WERI-Rb-1 (cell line): ENCODE measurements at places on chromosomes 6 and 20.

- DNase-seq: no peak
These were observed 129.5 kb upstream of the CEP162 start for GRCh38 chr6:84356907-84357306.

GRCh38 chr6:143701349-143702234, 23.8 kb downstream of the PHACTR2 start:
- no peak for DNase-seq

DNA sequence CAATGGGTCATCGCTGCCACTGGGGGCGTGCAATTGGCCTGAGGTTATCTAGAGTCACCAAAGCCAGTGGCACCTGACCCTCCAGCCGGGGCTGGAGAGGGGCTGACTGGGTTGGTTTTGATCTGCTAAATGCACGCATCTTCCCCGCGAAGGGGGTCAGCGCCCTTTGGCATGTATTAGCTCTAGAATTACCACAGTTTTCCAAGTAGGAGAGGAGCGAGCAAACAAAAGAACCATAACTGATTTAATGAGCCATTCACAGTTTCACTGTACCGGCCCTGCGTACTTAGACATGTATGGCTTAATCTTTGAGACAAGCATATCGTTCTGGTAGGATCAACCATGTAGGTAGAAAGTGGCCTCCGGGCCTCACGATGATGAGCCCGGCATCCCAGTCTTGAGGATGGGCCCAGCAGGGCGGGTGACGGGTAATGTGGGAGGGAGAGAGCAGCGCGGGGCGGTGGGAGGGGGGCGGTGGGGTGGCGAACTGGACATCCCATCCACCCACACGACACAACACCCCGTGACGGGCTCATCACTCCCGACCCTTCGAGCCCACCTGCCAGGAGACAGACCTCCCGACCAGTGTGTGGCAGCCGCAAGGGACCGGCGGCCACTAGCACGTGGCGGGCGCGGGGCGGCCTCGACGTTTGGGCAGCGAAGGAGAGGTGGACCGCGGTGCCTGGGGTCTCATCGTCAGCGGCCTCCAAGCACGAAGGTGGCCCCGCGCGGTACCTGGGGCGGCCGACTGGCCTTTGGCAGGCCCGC, 1957.5 kb upstream of the DEFB115 start:
- DNase-seq: no peak

DNA sequence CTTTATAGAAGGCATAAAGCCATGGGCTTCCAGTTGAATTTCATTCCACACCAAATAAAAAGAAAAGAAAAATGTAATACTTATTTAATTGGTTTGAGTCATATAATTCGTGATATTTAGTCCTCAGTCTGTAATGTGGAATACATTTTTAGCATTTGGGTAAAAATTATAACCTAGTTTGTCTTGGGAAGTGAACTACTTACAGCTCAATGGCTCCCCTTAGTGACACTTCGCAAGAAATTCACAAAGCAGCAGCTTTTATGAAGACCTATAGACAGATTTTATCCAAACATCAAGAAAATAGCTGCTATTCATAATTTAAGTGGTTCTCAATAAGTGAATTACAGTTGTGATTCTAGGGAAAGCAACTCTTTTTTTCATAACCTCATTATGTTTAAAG, 72.1 kb downstream of the RSPO3 start:
- no peak for DNase-seq

DNA sequence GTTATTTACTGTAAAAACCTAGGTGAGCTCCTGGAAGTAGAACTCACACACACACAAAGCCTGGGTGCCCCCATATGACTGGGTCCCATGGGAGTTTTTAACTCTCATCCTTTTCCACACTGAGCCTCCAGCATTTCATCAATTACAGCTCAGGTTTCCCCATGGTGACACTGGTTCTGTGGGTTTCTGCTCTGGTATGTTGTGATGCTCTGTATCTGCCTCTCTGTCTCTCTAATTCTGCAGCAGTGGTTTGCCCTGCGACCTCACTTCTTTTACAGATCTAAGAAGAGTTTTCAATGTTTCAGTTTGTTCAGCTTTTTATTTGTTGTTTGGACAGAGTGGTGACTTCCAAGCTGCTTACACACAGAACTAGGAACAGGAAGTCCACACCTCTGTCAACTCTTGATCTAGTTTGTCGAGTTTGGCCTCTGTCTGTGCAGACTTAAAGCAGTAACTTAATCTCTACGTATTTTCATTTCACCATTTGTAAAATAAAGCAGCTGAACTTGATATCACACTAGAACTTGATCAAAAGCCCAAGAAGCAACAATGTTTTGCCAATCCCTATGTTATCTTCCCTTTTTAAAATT, 554.3 kb downstream of the EPHA7 start:
- DNase-seq: no peak

- DNase-seq: peak; percentile 86
These were observed 584 bp downstream of the LYRM4 start for GRCh38 chr6:5260111-5260620.

- no peak for DNase-seq
These were observed 5.1 kb upstream of the TXLNB start for GRCh38 chr6:139296927-139297326.

DNA sequence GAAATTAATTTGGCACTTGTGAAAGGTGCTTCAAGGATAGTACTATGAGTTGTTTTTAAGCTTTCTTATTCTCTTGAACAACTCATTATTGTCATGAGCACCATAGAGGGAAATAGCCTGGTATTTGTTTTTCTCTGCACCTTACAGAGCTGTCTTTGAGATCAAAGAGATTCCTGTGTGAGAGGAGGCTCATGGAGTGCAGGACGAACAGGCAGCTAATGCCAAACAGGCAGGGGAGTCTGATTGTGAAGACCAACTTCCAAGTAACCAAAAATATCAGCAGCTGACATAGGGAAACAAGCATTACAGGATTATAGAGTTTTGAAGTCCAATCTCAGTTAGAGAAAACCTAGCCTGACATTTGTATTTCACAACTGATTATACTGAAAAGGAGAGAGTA, 110.6 kb upstream of the TENT5A start:
- no peak for DNase-seq

- DNase-seq: no peak
These were observed 45.1 kb downstream of the KIAA0319 start for GRCh38 chr6:24600903-24601302.

DNA sequence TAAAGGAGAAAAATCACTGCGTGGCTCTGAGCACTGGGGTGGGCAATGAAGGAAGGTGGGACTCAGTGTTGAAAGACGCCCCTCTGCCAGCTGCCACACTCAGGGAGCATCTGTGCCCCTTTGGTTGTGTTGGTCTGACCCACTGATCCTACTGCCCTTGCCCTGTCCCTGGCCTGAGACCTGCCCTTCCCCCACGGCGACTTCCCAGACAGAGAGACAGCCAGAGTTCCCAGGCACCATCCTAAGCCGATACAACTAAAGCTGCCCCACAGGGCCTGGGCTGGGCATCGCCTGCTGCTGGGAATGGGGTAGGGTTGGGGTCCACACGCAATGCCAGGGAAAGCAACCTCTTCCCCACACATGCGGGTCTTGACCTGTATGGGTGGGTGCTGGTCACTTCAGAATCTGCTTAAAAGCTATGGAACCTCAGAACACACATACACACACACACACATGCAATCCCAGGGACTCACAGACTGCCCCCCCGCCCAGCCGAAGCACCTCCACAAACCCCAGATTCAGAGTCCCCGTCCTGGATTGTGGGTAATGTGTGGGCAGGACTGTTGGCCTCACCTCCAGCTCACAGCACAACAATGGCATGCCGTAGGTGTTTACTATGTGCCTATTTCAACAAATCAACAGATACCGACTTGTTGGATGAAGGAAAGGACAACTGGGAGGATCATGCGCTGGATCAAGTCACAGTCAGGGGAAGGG, 10.9 kb upstream of the SPDEF start:
- DNase-seq: no peak

DNA sequence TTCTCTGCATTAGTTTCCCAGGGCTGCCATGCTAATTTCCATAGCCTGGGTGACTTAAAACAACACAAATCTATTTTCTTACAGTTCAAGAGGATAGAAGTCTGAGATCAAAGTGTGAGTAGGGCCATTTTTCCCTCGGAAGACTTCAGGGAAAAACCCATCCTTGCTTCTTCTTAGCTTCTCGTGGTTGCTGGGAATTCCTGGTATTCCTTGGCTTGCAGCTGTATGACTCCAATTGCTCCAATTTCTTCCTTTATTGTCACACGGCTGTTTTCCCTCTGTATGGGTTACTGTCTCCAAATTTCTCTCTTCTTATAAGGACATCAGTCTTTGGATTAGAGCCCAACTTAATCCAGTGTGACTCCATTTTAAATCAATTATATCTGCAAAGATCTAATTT, 128.4 kb upstream of the JAG1 start:
- no peak for DNase-seq

- no peak for DNase-seq
These were observed 7.0 kb upstream of the COX7A2 start for GRCh38 chr6:75250552-75250951.

DNA sequence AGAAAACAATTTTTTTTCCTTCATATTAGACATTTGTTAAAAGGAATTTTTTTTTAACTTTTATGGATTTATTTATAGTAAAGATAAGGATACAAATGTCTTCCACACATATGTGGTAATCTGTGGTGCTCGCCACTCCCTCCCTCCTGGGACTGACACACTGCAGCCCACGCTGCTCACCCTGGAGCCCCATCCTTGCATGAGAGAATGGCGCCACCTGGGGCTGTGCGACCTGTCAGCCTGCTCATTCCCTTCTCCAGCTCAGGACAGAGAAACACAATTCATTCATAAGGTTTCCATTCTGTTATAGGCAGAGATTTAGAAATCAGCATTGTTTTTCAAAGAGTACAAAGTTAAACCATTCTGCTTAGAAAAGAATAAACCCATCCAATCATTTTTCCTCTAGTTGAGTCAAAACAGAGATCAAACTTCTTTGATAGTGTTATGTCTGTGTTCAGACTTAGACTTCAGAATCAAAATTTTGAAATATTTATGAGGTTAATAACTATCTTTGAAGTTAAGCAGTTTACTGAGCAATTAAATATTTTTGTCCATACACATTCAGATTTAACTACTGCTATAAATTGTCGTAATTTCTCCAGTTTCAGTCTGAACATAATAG, 42.8 kb upstream of the DYNLRB1 start:
- DNase-seq: peak; percentile 85

DNA sequence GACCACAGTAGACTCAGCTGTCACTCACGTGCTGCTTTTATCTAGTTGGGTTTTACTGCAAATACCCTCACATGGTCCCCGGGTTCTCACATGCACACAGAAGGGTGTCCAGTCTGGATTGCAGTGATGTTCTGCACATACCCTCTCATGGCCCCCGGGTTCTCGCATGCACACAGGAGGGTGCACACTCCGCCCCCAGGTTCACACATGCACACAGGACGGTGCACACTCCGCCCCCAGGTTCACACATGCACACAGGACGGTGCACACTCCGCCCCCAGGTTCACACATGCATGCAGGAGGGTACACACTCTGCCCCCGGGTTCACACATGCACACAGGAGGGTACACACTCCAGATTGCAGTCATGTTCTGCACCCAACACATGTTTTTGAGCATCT, 224.3 kb downstream of the ERMARD start:
- no peak for DNase-seq

DNA sequence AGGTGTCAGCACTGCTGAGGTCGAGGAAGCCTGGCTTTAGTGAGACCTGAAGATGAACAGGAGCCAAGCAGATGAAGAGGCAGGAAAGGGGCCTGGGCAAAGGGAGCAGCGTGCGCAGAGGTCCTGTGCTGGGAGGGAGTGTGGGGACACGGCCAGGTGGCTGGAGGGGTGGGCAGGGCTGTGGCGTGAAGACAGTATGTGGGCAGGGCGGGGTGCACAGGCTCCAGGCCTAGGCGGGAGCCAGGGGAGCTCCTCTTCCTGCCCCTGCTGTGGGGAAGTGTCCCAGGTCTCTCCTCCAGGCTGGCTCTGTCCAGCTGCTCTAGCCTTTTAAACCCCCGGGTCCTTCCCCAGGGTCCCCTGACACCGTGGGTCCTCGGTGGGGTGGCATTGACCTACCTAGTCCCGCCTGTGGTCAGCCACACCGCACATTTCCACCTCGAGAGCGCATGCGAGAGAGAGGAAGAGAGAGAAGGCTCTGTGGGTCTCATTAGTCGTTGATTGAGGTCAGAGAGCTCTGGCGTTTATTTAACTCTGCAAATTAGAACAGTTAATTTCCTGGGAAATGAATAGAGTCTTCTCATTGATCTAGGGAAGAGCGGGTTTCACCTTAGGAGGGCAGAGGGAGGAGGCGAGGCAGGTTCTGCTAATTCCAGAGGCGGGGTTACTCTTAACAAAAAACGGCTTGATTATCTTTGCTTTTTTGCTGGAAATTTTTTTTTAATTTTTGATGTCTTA, 68.8 kb downstream of the CDH4 start:
- no peak for DNase-seq

DNA sequence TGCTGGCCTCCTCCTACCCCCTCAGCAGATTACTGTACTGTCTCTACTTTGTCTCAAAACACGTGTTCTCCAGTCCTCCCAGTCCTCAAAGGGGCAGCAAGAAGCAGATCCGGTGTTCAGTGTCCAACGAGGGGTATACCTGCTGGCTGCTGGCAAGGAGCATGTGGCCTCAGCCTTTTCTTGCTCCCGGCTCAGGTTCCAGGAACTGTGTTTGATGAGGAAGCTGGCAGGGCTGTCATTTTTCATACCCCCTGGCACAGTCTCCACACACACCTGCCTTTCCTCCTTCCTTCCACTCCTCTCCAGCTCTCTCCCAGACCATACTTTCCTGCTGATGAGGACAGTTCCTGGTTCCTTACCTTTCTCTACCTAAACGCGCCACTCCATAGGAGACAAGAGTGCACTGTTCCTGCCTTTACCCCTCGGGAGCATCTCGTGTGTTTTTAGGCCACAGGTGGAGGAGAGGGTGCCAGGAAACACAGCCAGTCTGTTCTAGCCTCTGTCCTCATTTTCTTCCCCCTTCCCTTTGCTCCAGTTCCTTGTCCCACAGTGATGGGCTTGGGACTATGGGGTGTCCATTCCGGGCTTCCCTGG, 77.2 kb downstream of the SSR1 start:
- no peak for DNase-seq
